ENCODE measurements at places on chromosomes 11 and 22.

GRCh38 chr11:2221591-2221990 lies 48.8 kb downstream of the ASCL2 start:
- no peak for DNase-seq

DNA sequence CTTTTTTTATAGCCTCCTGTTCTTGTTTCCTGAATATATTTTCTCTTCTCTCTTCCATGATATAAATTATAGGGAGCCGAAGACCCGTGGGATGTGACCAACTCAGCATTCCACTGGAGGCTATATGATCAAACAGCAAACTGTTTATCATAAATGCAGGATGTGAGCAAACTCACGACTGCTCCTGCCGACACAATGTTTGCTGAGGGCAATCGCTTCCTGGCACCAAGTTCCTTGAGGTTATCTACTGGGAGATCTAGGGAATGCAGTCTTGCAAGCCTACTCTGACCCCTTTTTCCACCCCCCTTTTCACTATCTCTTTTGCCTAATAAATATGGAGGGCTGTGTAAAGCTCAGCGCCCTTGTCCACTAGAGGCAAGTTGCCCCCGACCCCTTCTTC lies 13.5 kb upstream of the PLAAT4 start:
- no peak for DNase-seq

- DNase-seq, result no peak
These were observed 10.6 kb upstream of the AIFM3 start for GRCh38 chr22:20956258-20957101.

DNA sequence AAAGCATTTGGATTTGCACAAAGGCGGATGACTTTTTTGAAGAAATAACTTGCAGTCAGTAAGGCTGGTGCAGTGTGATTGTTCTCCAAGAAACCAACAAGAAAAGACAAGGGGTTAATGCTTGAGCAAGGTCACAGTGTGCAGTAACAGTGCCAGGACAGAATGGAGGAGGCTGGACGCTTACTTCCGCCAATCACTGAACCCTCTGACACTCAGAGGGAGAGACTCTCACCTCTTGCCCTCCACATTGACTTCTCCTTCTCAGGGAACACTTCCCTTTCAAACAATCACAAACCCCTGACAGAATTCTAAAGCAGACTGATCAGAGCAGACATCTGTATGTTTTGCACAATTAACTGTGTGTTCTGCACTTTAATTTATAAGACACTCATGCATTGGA lies 228.4 kb downstream of the BLID start:
- no peak for DNase-seq

DNA sequence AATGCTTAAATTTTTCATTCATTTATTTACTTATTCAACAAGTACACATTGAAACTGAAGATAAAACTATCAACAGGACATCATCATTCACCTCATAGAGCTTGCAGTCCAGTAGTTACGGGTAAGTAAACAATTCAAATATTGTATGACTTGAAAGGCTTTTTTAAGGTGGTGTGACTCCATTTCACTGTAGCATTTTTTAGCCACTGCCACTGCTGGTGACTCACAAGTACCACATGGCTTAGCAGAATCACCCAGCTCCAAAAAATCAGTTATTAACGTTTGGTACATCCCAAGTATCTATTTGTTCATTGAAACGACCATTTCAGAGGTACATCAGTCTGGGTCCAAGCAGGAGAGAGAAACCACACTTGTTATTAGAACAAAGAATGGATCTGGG lies 427.9 kb upstream of the DDI1 start:
- DNase-seq, result no peak

DNA sequence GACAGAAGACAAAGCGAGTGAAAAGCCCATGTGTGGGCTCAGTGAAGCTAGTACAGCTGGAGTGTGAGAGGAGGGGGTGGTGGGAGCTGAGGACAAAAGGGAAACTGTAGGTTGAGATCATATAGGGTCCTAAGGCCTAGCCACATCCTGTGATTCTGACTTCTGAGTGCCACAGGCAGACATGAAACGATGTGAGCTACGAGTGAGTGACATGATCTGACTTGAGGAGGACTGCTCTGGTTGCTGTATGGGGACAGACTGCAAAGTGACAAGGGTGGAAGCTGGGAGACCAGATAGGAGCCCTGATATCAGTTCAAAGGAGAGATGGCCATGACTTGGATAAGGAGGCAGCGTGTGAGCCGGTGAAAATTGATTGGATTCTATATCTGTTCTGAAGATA lies 85.4 kb downstream of the MICAL2 start:
- peak; percentile 55 for DNase-seq

DNA sequence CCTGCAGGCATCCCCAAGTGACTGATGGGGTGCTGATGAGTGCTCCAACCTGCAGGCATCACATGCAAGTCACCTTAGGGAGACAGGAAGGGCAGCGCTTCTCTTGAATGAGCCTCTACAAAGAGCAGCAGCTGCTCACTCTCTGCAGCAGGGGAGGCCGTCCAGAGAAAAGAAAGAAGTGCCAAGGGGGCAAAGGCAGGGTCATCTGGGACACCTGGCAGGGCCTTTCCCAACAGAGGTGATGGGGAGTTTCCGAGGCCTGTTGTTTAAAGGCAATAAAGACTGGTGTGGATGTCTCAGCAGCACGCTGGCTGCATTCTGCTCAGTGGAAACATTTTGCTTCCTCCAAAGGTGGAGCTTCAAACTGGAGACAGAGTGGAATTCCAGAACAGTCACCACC lies 113.7 kb downstream of the ETS1 start:
- DNase-seq, result no peak

GRCh38 chr11:19076744-19077589 lies 16.4 kb upstream of the MRGPRX2 start:
- peak; percentile 64 for DNase-seq

DNA sequence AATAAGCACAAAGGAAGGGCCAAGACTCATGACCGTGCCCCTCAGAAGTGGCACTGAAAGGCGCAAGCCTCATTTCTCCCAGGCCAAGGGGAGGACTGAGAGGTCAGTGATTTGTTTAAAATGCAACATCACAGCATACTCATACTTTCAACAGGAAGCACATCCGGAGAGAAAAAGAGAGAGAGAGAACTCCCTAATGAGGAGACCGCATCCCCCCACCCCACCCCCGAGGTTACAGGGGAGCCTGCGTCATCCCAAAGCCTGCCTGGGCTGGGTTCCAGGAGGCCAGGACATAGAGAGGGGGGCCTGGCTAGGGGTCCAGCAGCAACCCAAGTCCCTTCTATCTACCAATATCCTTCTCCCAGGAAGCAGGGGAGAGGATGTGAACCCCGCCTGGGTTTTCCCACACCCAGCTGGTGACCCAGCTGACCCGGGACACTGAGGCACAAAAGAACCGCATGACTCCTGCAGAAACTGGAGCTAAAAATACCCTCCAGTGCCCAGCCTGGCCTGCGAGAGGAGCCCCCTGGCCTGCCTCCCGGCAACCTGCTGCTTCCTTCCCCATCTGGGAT lies 3.8 kb downstream of the CSNK1E start:
- DNase-seq, result no peak

DNA sequence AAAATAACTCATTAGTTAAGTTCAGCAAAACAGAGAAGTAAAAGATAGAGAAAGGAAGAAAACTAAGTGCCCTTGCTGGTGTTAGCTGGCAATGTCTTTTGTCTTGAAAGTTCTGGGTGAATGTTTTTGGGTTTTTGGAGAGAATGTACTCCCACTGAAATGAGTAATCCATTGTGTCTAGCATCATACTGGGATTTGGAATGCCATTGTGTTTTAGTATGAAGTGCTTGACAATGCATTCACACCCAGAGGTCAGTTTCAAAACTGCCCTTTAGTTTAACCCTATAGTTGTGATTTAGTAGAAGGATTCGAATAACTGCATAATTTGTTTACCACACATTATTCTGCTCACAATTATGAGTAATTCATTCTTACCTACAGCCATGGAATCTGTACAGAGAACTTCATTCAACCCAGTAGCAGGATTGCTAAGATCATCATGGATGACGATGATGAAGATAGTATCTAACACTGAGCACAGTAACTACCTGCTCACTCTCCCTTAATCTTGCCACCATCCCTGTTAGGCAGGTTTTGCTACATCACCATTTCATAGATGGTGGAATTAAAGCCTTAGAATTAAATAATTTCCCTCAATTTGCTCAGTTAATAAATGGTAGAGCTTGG lies 33.9 kb downstream of the MAML2 start:
- DNase-seq, result no peak

DNA sequence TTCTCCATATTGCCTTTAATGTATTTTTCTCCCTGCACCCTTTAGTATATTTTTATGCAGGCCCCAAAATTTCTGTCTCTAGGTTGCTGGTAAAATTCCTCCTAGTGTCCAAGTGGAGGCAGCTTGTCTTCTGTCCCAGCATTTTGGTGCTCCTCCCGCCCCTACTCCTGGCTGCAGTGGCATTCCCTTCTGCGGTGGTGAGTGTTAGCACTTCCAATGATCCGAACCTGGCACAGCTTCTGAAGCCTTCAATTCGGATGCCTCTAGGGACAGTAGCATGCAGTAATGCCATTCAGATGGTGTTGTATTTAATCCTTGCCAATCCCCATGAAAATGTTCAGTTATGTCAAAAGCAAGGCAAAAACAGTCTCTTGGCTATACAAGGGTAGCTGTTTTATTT lies 5.9 kb downstream of the YWHAH start:
- DNase-seq, result no peak

- DNase-seq, result no peak
These were observed 71.6 kb upstream of the SHANK2 start for GRCh38 chr11:71323876-71324526.

- no peak for DNase-seq
These were observed 57.8 kb upstream of the RCN1 start for GRCh38 chr11:32033067-32033466.

- DNase-seq, result no peak
These were observed 407.3 kb upstream of the ANO3 start for GRCh38 chr11:25924586-25924985.

- no peak for DNase-seq
These were observed 20.2 kb downstream of the GAB2 start for GRCh38 chr11:78397398-78397797.

DNA sequence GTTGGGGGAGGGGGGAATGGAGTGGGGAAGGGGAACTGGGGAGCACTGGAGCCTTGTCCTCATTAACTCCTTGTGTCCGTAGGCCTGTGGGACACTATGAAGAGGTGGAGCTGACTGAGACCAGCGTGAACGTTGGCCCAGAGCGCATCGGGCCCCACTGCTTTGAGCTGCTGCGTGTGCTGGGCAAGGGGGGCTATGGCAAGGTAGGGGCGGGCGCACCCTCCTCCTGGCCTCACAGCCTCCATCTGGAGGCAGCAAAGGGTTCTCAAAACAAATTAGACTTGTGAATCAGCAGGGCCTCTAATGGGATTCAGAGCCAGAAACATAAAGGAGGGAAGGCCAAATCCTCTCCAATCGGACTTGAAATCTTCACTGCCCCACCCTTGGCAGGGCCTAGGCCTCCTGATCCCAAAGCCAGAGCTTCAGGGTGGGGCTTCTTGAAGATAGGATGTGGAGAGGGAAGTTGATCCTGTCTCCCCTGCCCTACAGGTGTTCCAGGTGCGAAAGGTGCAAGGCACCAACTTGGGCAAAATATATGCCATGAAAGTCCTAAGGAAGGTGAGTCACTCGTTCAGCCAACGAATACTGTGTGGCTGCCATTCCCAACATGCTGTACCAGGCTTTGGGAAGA lies 859 bp downstream of the RPS6KB2 start:
- DNase-seq, result no peak

GRCh38 chr22:38246692-38247091 lies 26.1 kb downstream of the TMEM184B start:
- no peak for DNase-seq

DNA sequence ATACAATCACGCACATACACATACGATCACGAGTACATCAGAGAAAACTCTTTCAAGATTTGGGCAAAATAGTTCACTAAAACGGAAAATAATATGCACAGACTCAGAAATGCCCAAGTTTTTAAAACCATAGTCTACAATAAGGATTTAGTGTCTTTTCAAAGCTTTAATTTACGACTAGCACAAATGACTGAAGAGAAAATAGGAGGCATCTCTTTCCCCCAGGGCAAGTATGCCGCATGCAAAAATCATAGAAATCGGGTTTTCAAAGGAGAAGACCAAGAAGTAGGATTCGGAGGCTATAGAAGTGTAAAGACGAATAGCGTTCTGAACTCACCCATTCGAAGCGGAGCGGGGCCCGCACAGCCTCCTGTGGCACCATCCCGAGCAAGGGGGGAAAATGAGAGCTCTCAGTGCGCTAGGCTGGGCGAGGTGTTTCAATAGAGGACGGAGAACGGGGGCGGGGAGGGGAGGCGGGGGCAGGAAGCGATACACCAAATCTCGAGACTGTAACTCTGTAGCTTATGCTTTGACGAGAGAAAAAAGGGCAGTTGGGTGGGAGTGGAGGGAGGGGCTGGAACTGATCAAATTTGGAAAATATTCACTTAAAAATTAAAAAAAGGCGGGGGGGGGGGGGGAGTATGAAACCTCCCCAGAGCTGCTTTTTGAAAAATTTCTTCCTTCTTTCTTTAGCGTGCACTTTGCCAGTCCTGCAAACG lies 15.8 kb downstream of the BLID start:
- DNase-seq, result no peak

- peak; percentile 92 for DNase-seq
These were observed 6.9 kb downstream of the CDC42EP1 start for GRCh38 chr22:37566903-37567798.

DNA sequence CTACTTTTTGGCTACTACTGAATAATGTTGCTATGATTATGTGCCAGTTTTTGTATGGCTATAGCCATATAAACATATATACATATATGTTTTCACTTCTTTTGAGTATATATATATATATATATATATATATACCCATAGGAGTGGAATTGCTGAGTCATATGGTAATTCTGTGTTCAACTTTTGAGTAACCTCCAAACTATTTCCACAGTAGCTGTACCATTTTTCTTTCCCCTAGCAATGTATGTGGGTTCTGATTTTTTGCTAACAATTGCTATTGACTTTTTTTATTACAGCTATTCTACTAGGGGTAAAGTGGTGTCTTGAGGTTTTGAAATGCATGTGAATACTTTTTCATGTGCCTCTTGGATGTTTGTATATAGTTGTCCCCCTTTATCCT lies 30.4 kb downstream of the CBL start:
- DNase-seq, result no peak

- no peak for DNase-seq
These were observed 117.2 kb upstream of the BMAL1 start for GRCh38 chr11:13160346-13160745.

DNA sequence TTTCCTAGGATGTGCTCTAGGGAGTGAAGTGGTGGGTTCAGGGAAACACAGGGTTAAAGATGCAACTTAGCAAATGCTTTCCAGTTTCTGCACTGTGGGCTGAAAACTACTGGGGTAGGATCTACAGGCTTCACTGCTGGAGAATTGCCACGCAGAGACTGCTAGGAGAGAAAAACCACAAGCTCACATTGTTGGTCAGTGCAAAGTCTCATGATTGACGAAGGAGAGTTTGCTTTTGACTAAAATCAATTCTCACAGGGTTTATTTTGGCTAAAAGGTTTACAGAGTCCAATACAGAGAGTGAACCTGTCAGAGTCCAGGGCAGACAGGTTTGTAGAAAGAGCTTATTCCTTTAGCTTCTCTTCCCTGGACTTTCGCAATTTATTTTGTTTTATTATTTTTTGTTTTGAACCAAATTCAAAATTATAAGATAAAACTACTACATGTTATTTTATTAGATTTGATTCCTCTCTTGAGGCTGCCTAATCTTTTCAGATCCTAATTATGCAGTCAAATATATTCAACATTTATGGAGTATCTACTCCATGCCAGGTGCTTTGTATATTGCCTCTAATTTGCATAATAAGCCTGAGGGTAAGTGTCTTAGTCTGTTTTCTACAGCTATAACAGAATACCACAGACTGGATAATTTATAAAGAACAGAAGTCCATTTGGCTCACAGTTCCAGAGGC lies 64.7 kb downstream of the MTNR1B start:
- DNase-seq, result no peak

GRCh38 chr11:110377434-110377833 lies 52.3 kb upstream of the FDX1 start:
- no peak for DNase-seq

All from GM20000 (cell line).